Activated CD8-positive, alpha-beta memory T cell treated with anti-CD3 and anti-CD28 coated beads for 4 hours (primary cell): ENCODE measurements at places on chromosomes 1 and 21.

DNA sequence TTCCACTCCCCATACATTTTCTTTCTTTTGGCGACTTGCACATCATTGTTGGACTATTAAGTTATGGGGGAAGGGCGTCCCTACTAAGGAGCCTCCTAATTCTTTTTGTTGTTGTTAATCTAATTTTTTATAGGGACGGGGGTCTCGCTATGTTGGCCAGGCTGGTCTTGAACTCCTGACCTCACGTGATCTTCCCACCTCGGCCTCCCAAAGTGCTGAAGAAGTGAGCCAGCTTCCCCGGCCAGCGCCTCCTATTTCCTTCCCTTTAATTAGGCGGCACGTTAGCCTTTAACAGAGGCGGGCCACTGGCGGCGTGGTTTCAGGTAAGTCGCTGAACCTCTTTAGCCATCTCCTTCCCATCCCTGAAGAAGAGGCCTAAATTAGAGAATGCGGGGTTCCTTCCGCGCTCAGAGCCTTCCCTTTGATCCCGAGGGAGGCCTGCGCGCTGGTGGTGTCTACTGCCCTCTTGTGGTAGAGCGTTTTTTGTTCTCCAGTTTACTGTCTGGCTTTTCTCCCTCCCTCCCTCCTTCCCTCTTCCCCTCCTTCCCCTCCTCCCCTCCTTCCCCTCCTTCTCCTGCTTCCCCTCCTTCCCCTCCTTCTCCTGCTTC is 38.1 kb downstream of the TNFRSF9 start:
- peak; percentile 50 for DNase-seq

- no peak for DNase-seq
Observed at GRCh38 chr1:64293820-64294219, 90.4 kb downstream of the UBE2U start.

GRCh38 chr1:3697810-3698209 is 45.5 kb downstream of the TP73 start:
- no peak for DNase-seq

DNA sequence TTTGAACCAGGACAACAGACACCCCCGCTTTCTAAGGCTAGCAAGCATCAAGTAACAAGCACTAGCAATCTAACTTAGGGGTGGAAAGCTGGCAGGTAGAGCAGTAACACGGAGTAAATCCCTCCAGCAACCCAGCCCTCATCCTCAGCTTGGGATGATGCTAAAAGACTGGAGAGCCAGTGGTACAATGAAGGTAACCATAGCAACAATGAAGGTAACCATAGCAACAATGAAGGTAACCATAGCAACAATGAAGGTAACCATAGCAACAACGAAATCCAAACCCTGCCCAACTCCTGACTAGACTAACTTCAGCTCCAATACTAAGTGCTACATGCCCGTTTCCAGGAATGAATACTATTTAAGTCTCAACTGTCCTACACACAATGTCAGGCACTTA is 22.2 kb upstream of the EIF4G3 start:
- no peak for DNase-seq

DNA sequence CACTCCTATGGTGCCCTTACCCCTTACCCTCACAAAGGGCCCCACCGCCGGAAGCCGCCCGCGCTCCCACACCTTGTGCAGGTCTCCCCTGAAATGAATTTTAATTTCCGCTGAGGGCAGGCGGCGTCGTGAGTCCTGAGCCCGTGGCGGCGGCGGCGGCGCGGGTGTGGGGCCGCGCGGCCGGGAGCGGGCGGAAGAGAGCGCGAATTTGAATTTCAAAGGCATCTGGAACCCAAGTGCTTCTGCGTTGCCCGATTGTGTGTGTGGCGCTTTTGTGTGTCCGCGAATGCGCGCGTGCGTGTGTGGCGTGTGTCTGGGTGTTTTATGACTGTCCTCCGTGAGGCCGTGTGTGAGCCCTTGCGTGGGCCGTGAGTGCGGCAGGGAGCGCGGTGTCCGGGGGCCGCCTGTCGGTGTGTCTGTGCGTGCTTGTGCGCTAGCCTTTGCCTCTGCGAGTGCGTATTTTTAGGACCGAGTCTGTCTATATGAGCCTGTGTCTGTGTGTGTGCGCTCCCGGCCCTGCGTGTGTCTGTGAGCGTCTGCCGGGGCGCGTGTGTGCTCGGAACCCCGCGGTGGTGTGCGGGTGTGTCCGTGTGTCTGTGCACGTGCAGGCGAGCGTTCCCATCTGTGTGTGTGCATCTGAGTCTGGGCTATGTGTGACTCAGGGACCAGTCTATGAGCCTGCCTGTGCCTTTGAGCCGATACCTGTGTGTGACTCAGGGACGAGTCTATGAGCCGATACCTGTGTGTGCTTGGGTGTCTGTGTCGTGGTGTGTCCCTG is 7.9 kb upstream of the ADGRB2 start:
- DNase-seq, result peak; percentile 41

DNA sequence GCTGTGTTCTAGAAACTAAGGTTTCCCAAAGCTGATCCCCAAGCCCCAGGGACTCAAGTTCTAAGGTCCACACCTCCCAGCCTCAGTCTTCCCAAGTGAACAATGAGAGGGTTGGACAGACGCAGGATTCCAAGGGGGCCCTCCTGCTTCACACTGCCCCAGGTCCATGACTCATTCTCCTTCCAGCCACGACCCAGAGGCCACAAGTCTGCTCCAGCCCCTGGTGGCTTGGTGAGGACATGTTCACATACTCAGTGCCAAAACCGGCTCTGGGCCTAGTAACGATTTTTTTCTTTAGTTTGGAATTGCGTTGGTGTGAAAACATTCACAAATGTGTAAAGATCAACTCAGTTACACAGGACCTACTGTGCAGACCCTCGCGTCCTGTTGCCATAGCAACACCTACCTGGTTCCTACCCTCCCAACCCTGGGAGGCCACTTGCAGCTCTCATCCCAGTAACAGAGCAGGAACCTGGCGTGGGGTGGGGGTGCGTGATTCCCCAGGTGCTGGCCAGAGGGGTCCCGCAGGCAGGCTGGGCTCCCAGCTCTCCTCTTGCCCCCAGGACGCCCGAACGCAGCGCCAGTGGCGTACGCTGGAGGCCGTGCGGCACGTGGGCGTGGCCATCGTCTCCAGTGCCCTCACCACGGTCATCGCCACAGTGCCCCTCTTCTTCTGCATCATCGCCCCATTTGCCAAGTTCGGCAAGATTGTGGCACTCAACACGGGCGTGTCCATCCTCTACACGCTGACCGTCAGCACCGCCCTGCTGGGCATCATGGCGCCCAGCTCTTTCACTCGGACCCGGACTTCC is 57.0 kb downstream of the DISP3 start:
- no peak for DNase-seq

GRCh38 chr1:10867138-10867721 is 70.8 kb upstream of the CASZ1 start:
- peak; percentile 40 for DNase-seq

- no peak for DNase-seq
Observed at GRCh38 chr1:154748405-154748775, 121.7 kb downstream of the KCNN3 start.
